AG04449 (cell line): ENCODE measurements at places on chromosomes 5 and 9.

- DNase-seq, result no peak
These were observed 139.1 kb downstream of the KCNIP1 start for GRCh38 chr5:170642776-170643436.

- no peak for DNase-seq
These were observed 34.6 kb upstream of the CTSV start for GRCh38 chr9:97073506-97073905.

GRCh38 chr5:61023131-61023530 is 78.1 kb downstream of the NDUFAF2 start:
- DNase-seq, result peak; percentile 38

DNA sequence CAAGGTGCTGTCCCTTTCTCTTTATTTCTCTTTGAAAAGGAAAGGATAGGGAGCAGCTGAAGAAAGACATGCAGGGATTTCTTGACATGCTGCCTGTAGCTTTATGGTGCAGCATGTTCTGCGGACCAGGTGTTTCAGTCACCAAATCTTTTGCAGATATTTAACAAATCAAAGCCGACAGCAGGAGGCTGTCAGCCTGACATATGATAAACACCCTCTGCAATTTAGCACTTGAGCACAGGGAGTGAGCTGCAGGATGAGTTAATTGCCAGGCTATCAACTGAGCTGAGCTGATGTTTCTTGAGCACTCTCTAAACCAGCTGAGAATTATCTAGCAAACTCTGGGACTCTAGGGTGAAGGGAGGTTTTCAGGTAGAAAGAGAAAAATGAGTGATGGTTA is 212.8 kb upstream of the ATP10B start:
- DNase-seq, result no peak

- DNase-seq, result no peak
These were observed 163.9 kb downstream of the PIK3R1 start for GRCh38 chr5:68379275-68380036.
